NCI-H1048 (cell line): ENCODE measurements at places on chromosomes 7 and 10.

DNA sequence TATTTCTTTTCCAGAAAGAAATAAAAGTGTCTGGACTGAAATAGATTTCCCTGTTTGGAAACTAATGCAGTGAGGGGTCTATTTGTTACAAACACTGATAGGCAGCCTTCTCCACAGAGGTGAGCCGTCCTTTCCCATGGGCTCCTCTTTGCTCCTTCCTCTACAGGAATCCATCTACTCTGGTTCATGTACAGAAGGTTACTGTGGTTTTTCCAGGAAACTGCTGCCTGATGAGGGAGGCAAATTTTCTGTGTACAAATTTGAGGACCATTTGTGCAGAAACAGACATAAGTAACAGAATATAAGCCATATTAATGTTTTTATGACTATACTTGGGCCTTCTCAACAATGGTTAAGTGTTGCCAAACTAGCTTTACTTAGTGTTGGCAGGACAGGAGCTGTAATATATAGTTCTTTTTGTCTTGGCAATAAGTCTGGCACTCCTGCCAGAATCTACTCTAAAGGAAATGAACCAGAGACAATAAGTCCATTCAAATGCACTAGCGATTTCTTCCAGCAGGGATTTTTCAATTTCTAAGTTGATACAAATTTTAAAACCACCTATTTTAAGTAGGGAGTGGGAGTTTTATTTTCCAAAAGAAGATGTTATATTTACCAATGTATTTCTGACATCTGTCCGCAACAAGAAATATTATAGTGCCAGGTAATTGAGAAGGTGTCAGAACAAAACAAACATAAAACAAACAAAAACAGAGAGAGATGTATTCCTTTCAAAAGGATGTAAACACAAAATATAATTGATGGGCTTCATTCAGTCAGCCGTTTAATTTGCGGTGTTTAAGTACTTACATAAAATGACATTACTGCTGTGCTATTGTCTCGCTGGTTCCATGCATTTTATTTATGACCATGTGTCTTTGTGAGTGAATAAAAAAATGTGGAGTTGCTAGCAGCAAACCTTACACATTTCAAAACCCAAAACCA, 91.0 kb upstream of the NFE2L3 start:
- DNase-seq = no peak

DNA sequence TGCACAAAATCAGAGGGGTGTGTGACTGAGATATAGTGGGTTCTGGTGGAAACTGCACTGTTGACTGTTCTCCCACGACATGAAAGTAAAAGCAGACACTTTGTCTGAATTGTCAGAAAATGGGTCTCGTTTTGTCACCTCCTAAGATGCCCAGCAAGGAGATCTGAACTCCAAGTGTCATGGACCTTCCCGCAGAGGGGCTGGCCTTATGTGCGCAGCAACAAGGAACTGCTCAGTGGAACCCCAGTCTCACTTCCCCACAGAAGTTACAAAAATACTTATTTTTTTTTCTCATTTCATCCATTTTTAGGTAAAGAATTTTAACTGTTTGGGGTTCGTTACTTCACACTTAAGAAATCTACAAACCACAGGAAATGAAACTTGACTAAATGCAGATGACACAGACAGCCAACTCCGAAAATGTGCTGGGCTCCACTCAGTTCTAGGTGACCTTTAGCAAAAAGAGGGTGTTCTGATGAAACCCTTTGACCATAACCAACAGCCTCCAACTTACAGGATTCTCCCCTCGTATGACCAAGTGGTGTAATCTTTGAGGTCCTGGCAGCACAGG, 115.0 kb downstream of the FAM107B start:
- DNase-seq = no peak

DNA sequence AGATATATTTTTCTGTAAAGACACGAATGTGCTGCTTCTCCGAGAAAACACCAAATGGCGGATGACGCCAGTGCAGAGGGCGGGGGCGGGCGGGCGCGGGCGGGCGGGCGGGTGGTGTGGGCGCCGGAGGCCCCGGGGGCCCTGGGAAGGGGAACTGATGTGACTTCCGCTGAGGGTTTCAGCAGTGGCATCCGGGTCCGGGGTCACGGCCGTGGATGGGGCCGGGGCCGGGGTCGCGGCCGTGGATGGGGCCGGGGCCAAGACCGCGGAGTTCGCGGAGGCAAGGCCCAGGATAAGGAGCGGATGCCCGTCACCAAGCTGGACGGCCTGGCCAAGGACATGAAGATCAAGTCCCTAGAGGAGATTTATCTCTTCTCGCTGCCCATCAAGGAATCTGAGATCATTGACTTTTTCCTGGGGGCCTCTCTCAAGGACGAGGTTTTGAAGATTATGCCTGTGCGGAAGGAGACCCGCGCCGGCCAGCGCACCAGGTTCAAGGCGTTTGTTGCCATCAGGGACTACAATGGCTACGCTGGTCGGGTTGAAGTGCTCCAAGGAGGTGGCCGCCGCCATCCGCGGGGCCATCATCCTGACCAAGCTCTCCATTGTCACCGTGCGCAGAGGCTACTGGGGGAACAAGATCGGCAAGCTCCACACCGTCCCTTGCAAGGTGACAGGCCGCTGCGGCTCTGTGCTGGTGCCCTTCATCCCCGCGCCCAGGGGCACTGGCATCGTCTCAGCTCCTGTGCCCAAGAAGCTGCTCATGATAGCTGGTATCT, 20.3 kb upstream of the IGF2BP3 start:
- DNase-seq = no peak

DNA sequence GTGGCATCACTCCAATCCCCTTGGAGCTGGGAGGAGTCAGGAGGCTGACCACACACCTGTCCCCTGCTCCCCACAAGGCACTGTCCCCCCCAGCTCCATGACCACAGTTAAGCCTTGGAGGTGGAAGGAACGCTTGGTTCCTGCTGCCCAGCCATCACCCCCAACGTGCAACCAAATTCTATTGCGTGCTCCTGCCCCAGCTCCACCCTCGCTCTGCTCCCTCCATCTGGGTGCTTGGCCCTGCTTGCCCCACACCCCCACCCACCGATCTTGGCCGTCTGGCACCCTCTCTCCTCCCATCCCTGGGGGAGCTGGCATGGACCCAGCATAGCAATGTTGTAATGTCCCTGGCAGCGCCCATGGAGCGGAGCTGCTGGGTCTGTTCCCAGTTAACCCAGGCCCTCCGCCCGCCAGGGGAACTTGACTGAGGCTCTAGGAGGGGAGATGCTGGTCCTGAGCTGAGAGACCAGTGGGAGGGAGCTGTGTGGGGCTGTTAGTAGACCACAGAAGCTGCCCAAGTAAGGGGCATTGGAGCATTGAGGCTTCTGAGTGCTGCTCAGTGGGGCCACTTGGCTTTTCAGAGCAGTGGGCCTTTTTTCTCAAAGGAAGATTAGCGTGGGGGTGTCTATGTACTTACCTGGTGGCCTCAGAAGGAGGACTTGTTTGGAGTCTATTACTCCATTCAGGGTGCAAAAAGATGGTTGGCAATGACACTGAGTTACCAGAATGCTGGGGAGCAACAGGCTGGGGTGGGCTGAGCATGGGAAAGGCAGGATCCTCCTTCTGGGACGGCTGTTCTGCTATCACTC, 1.1 kb downstream of the EPHB6 start:
- no peak for DNase-seq

DNA sequence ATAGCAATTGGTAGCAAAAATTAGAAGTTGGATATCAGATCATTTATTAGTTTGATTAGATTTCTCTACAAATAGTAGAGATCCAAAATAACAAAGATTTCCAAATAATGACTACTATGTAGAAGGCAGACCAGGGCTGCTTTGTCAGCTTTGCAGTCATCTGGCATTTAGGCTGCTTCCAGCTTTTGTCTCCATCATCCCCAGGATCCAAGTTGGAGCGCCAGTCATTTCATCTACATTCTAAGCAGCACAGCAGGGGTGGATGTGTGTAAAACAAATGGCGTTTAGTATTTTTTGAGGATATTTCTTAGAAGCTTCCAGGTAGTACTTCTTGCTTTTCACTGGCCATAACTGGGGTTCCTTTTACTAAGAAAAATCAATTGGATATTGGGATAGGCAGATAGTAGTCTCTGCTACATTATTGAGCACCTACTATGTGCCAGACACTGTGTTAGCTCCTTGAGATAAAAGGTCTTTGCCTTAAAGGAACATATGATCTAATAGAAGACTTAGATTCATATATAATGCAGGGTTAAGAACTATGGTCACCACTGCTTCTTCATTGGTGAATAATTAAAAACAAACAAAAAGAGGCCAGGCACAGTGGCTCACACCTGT, 41.5 kb downstream of the TPST1 start:
- no peak for DNase-seq
